NCI-H446 treated with DMSO at 0.1 percent for 48 hours (cell line): ENCODE measurements at places on chromosomes 4 and X.

- no peak for DNase-seq
Measured at GRCh38 chrX:13180807-13181206, 136.4 kb upstream of the FAM9C start.

DNA sequence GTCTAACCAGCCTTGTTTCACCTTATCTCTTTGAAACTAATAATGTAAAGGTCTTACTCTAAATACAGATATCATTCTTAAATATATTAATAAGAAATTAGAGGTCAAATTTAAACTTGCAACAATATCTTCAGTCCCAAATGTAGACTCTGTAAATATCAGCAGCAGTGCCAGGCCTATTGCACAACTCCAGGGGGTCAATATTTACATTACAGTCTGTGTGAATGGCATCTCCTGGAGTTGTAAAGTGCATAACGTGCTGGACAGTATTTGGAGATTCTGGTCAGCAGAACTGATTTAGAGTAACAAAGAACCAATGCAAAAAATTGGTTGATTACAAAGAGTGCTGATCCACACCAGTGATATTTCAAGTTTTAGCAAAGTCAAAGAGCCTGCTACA, 1225.9 kb downstream of the PCDH19 start:
- DNase-seq: no peak

DNA sequence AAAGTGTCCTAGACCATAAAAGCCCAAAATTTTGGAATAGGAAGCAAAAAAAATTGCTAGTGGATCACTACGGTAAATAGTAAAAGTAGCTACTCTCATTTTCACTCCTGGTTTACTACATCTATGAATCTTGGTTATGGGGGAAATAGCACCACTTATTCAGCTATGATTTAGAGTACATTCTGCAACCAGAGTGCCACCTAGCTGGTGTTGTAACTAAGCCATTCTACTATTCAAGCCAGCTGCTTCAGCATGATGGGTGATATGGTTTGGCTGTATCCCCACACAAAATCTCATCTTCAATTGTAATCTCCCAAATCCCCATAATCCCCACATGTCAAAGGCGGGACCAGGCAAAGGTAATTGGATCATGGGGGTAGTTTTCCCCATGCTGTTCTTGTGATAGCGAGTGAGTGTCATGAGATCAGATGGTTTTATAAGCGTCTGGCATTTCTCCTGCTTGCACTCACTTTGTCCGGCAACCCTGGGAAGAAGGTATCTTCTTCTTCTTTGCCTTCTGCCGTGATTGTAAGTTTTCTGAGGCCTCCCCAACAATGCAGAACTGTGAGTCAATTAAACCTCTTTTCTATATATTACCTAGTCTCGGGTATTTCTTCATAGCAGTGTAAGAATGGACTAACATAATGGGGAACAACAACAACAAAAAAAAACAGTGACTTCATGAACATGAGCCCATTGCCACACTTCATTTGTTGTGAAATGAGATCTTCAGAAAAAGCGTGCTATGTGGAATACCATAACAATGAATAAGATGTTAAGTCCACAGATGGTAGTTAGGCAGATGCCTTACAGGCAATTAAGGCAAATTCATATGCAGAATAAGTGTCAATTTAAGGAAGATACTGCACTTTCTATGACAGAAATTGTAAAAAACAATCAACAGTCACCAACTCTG, 280.1 kb downstream of the PABPC4L start:
- no peak for DNase-seq

DNA sequence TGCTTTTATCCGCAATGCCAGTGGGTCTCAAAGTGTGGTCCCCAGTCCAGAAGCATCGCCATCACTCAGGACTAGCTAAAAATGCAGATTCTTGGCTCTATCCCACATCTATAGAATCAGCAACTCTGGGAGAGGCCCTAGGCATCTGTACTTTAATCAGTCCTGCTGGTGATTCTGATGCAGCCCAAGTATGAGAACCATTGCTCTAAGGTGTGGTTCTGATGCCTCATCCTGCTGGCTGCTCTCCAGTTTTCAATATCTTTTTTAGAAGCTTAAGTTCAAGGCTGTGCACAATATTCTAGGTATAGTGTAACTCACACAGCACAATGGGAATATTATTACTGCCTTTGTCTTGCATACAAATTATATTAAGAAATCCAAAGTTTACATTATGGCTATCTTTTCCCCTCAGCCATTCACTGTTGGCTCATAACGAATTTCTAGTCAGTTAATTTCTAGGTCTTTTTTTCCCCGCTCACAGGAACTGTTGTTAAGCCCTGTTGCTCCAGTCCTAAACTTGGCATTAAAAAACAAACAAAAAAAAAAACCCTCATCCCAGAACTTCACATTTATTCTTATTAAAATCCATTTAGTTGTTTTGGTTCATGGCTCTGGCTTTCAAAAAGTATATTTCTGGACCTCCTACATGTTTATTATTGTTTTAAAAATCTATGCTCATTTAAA, 109.1 kb downstream of the PHEX start:
- DNase-seq: no peak

GRCh38 chr4:117084866-117085701, at the start of gene TRAM1L1:
Gene TRAM1L1, minus strand, starts transcription at chr4:117085576. Its CDS starts 183 bp downstream, at chr4:117085393.
- peak; percentile 88 for DNase-seq

GRCh38 chrX:12805333-12805732, 14.1 kb downstream of the PRPS2 start:
- DNase-seq: no peak

DNA sequence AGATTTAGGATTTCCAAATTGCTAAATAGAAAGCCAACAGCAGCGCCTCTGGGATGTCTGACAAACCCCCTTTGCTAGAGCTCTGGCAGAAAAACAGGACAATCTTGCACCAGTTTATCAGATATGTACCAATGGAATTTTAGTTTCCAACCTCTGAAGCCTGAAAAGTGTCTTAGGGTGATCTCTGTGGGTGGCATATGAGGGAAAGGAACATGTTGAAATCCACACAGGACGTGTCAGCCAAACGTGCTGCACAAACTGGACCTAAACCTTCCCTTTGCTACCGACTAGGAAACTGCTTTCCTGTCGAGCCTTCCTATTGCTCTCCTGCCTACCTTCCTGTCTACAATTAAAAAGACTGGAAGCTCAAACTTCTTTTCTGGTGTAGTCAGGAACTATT, 53.5 kb downstream of the REELD1 start:
- no peak for DNase-seq

DNA sequence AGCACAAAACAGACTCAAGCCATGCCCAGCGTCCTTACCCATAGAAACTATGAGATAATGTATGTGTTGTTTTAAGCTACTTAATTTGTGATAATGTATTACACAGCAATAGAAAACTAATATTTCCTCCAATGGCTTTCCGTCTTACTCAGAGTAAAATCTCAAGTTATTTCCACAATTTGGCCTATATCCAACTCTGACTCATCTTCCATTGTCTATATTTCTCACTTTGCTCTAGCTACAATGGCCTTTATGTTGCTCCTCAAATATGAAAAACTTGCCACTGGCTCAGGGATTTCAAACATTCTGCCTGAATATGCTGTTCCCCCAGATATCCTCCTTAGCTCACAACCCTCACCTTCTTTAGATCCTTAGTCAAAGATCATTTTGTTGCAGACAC, 31.6 kb downstream of the IQCM start:
- DNase-seq: no peak

DNA sequence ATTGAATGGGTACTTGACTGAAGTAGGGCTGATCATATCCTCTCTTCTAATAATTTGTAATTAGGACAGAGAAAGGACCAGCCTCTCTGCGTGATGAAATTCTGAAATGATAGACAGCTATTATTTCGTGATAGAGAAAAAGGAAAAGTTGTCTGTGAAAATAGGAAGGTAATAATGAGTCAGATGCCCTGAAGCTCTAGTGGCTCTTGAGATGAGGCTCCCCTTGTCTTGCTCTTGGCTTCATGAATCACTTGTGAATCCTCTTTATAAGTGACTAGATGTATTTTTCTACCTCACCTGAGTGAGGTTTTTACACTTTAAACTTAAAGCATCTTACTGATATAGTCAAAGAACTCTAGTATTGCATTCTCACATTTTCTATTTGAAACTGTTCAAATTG, 888.9 kb downstream of the PCDH18 start:
- DNase-seq: no peak

- no peak for DNase-seq
Measured at GRCh38 chrX:114372937-114373336, 210.9 kb upstream of the HTR2C start.

DNA sequence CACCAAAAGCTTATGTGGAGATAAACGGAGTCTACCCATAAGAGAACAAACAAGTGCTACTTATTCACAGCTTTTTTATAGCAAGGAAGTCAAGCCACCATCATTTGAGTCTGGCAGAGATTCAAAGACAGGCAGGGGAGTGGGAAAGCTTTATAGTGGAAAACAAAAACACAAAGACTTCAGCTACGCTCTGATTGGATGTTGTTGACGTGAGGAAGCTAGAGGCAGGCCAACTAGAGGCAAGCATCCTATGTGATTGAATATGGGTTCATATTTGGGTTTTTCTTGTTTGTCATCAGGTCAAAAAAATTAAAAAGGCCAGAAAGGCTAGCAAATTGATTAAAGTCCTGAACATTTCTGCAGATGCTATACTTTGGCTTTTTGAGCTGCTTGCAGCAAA, 719 bp upstream of the TCEAL4 start:
- peak; percentile 26 for DNase-seq

DNA sequence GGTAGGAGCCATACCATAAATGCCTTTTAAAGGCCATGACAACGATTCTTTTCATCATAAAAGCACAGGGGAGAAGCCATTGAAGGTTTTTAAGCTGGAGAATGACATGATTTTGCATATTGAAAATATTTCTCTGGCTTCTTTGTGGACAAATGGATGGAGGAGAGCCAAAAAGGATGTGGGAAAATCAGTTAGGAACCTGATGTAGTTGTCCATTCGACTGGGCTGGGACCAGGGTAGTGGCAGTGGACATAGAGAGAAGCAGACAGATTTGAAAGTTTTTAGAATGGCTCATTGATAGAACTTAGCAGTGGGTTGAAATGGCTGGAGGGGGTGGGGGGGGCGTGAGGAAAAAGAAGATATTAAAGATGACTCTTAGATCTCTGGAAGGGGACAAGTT, 19.7 kb upstream of the MSN start:
- DNase-seq: no peak

DNA sequence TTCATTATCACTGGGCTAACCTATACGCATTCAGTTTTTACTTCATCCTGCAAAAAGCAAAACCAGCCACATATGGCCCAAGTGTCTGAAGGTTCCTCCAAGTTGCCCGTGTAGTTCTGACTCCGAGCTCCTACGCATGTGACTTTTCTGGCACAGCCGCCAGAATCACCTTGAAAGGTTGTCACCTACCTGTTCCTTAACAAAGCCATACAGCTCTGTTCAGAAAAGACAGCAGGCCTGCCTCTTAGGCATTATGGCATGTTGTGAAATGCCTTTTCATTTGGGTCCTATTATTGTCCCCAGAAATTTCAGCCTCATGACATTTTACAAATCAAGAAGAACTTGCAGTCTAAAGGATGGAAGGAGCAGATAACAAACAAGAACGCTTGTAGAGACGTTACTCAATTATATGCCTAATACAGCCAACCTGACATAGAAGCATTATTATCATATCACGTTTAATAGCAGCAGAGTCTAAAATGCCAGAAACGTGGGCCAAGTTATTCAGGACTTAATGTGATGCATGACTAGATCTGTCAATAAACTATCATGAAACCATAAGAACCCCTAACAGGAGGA, 118.5 kb downstream of the RBM47 start:
- no peak for DNase-seq

DNA sequence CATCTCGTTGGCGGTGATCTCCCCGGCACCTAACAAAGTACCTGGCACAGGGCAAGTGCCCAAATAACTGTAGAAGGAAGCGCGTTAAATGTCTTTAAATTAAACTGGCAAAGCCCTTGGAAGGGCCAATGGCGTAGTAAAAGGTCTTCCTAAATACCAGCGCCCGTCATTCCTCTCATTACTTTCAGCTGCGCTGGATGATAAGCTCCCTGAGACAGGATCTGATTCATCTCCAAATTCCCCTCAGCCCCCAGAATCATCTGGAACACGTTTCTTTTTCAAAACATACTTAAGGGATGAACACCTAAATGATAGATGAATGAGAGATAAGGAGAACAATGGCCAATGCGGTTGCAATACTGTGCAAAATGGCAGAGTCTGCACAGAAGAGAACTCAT, 95.1 kb downstream of the AFAP1 start:
- DNase-seq: no peak

DNA sequence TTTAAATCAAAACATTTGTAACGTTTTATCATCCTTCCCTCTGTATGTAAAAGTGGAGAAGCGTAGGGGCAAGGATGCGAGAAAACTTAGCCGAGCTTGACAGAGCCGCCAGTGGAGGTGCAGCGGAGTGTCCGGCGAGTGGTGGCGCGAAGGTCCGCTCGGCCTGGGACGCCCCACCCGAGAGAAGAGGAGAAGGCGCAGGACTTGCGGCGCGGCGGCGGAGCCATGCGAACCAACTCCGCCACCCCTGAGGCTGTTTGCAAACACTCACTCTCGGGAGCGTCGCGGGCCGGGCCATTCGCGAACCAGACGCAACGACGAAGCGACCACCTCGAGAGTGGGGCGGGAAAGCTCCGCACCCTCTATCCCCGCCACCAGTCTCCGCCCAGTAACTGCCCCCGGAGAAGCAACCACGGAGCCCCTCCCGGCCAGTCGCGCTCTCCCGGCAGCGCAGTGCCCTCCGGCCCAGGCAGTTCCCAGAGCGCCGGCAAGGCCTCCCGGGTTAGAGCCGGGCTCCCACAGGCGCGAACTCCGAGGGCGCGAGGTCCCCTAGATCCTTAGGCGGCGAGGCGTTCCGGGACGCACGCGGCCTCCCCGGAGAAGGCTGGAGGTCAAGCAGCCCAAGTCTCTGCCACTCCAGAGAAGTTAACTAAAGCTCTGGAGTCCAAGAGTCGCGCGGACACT, 2.3 kb upstream of the MAB21L2 start:
- no peak for DNase-seq

- DNase-seq: no peak
Measured at GRCh38 chrX:148380107-148380506, 120.3 kb upstream of the AFF2 start.

GRCh38 chr4:53633608-53634007, 42.3 kb upstream of the LNX1 start:
- no peak for DNase-seq

DNA sequence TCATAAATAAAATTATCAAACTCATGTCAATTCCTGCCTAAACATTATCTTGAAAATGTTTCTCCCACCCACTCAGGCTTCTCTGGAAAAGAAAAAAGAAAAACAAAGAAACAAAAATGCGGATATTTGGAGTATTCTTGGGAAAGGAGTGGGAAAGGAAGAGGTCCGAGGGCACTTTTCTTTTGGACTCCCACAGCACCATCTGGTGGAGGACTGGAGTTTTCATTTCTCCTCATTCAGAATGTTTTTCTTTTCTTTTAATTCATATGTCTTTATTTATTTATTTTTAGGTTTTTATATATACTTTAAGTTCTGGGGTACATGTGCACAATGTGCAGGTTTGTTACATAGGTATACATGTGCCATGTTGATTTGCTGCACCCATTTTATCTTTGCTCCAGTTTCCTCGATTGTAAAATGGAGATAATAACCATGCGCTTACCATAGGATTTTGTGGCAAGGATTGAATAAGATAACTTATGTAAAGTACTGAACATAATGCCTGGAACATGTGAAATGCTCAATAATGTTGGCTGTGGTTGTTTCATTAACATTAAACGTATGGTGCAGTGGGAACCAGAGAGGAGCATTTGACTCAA, 8.0 kb upstream of the KCNE5 start:
- DNase-seq: no peak

- DNase-seq: no peak
Measured at GRCh38 chr4:40585201-40585799, 44.4 kb downstream of the RBM47 start.
